ENCODE measurements at places on chromosomes 7 and 10.

- DNase-seq = no peak
Measured at GRCh38 chr10:125137601-125138438, 22.5 kb downstream of the CTBP2 start.

- DNase-seq = peak; percentile 74
Measured at GRCh38 chr10:33336582-33337325, 2.3 kb upstream of the NRP1 start.

DNA sequence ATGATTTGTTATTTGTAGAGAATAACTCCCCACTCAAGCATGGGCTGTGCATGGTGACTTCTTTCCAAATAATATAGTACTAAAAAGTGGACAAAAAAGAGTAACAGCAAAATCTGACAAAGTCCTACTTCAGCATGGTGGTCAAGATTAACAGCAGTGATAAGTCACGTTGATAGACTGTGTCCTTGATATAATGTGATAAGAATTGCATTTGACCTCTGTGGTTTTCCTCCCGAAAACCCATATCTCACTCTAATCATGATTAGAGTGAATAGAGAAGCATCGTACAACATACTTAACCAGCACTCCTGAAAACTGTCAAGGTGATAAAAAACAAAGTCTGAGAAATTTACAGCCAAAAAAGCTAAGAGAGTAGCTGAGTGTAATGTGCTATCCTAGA is 42.4 kb downstream of the REEP3 start:
- DNase-seq = no peak

DNA sequence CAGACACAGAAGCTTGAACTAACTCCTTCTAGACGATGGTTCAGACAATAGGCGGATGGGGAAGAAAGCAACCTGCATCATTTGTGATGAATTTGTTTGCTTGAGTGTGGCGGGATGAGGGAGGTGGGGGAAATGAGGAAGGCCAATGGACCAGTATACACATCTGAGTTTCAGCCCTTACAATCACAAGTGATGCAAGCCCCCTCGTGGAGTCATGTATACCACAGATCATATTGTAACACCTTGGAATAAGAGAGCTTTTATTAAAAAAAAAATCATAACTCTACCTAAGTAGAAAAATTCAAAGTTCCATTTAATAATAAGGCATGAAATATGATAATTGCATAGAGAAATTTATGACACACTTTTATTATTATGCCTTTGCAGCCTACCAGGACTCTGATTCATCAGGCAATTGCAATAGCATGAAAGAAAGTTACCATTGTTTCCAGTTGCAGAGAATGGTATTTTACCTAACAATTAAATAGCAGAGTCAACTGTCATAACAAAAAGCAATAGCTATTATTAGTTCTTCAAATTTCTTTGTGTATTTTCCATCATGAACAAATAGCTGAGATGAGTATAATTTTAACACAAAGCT is 230.2 kb upstream of the AKR1E2 start:
- no peak for DNase-seq

DNA sequence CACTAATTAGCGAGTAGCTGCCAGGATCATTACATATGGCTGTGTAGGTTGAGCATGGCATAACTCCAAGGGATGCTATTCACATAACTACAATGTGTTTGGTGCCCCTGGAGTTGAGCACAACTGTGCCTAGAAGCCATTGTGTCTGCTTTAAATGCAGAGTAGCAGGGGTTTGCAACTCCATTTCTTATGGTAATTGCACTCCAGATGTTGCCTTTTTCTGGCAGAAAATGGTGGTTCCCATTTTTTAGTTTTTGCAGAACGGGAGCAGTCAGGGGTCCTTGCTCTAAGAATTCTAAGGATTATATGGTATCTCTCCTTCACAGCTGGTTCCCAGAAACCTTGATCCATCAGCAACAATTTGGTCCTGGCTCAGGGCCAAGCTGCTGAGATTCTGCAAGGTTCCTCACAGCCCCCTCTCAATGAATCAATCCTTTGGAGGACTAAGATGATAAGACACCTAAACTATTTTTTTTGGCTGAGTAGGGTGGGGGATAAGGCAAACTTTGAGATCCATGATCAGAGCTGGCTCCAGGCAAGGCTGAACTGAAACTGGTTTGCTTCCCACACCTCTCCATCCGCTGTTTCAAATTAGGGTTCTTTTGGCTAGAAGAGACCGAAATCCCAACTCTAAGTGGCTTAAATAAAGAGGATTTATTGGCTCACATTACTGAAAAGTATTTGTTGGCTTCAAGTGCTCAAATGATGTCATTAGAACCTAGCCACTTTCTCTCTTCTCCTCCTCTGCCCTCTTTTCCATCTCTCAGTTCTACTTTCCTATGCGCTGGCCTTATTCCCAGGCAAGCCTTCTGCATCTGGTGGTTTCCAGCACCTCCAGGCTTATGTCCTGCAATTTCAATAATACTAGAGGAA is 97.5 kb upstream of the CCDC6 start:
- no peak for DNase-seq

Measured in suprapubic skin (tissue), 4 donors.